ENCODE measurements at places on chromosomes 13 and 19. TPM values are rescaled to one million over a fixed set of nuclear protein-coding genes. Genes with fewer than 3 reads are reported as not detected.

DNA sequence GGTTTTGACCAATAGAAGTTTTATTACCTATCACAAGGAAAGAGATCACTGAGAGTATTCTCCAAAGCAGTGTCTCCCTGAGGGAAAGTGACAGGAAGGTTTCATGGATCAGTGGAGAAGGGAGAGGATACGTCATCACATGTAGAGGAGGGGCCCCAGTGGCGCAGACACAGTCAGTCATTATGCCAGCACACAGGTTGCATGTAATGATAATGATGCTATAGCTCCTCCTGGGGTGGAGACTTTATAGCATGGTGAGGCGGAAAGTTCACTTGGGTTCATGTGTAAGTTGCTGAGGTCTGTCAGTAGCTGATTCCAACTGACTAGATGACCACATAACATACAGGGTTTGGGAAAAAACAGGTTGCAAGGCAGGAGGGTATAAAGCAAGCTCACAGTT is 88.8 kb downstream of the FNDC3A start:
- H3K27ac ChIP-seq: no peak overlapping the region
- H3K36me3 ChIP-seq: peaks cover 6% of the 10 kb centered on the region
- peaks cover 5% of the 10 kb centered on the region for H3K4me1 ChIP-seq
- H3K4me3 ChIP-seq: no peak overlapping the region
- no peaks in the 10 kb centered on the region for H3K27me3 ChIP-seq

GRCh38 chr13:77760893-77761292 is 63.4 kb downstream of the SLAIN1 start:
- H3K27ac ChIP-seq: no peak overlapping the region
- no peaks in the 10 kb centered on the region for H3K4me1 ChIP-seq

- peaks cover 9% of the 10 kb centered on the region for H3K36me3 ChIP-seq
- H3K27ac ChIP-seq: no peak overlapping the region
- no peak overlapping the region for H3K4me3 ChIP-seq
These were observed 36.9 kb downstream of the DHRS12 start for GRCh38 chr13:51767100-51767499.

DNA sequence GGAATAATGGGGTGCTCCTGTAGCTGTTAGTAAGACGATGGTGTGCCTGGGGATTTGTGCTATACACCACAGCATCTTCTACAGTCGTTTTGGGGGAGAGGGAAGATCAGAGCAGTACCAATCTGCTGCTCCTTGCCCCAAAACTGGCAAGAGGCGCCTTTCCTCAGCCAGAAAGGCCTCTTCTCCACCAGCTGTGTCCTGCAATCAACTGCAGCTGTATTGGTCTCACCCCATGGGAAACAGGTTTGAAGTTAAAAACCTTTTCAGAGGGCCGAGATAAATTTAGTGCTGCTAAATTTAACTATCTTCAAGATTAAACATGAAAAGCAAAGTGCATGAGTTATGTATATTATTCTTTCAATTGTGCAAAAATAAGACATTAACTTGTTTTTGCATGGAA is 1.2 kb upstream of the RNASEH2B start:
- H3K4me3 ChIP-seq: peak overlapping the region; percentile 22
- peaks cover 2% of the 10 kb centered on the region for H3K36me3 ChIP-seq
- H3K4me1 ChIP-seq: peaks cover 24% of the 10 kb centered on the region
- H3K27me3 ChIP-seq: no peaks in the 10 kb centered on the region
- peak; percentile 53 for DNase-seq

- peaks cover 22% of the 10 kb centered on the region for H3K36me3 ChIP-seq
- H3K4me3 ChIP-seq: no peak overlapping the region
- DNase-seq: no peak
- H3K4me1 ChIP-seq: peaks cover 14% of the 10 kb centered on the region
- no peak overlapping the region for H3K27ac ChIP-seq
These were observed 9.6 kb downstream of the IRGQ start for GRCh38 chr19:43586346-43586745.

DNA sequence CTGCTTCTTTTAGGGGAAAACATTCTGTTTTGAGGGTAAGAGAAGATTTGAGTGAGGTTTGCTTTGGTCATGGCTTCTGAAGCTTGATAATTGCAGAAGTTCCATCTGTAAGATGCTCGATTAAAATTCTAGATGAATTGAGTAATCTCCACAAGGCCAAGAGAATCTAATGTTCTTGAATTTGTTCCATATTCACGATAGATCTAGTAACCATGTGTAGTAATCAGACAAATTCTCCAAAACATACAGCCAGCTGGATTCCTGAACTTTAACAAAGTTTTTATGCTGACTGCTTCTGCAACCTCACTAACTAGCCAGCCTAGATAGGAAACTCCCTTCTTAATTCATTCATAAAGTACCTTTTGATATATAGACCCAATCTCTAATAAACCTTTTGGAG is 92.7 kb downstream of the COL4A2 start:
- no peak overlapping the region for H3K4me3 ChIP-seq
- peaks cover 59% of the 10 kb centered on the region for H3K27me3 ChIP-seq
- H3K27ac ChIP-seq: no peak overlapping the region
- no peak for DNase-seq
- no peaks in the 10 kb centered on the region for H3K4me1 ChIP-seq

DNA sequence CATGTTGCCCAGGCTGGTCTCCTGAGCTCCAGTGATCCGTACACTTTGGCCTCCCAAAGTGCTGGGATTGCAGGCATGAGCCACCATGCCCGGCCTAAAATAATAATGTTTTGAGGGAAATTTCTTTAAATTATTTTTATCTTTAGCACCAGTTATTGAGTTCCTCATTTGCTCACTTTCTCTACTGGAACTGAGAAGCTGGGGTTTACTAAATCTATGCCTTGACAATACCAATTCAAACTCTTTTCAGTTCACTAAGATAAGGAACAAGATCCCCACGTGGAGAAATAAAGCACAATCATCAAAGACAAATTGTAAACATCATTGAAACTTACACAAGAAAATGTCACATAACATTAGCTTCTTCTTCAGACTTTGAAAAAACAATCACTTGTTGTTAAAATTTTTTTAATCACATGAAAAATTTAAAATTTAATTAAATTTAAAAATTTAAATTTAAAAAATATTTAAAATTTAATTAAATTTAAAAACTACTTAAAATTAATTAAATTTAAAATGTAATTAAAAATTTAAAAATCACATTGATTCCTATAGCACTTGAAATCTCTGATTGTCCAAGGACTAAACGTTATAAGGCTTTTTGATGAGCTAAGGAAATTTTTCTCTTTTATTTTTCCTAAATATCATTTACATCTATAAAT is 25.2 kb upstream of the XPO4 start:
- H3K27me3 ChIP-seq: peaks cover 4% of the 10 kb centered on the region
- H3K4me1 ChIP-seq: no peaks in the 10 kb centered on the region
- no peaks in the 10 kb centered on the region for H3K36me3 ChIP-seq
- DNase-seq: no peak
- no peak overlapping the region for H3K4me3 ChIP-seq
- no peak overlapping the region for H3K27ac ChIP-seq

GRCh38 chr19:6048793-6049405 is 61.4 kb downstream of the RFX2 start:
- no peaks in the 10 kb centered on the region for H3K36me3 ChIP-seq
- DNase-seq: peak; percentile 93
- no peak overlapping the region for H3K27ac ChIP-seq
- no peak overlapping the region for H3K4me3 ChIP-seq

DNA sequence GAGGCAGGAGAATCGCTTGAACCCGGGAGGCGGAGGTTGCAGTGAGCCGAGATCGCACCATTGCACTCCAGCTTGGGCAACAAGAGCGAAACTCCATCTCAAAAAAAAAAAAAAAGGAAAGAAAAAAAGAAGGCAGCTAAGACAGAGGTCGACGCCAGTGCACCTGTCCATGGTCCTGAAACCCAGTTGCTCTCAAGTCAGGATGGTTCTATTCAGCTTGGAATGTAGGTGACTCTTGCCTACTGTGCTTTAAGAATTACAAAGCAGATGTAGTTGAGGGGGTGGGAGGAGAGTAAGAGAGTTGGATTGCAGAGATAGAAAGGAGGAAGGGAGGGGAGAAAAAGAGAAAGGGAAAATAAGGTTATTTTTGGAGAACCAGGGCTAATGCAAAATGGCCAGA is 18.7 kb downstream of the CACNG7 start:
- peak; percentile 81 for DNase-seq
- no peak overlapping the region for H3K4me3 ChIP-seq
- H3K27ac ChIP-seq: no peak overlapping the region

DNA sequence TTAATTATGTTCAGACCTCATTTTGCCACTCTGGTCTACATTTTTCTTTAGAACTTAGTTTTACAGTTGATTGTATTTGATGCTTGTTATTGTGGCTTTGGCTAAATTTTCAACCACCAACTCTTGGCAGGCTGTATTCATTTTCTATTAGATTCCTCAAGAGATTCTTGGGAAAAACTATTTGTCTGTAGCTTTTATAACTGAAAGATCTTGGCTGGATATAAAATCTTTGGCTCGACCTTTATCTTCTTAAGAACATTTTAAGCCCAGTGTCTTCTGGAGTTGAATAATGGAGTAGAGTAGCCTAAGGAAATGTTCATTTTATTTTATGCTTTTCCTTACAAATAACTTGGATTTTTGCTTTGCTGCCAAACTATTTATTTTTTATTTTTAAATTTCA is 848.5 kb downstream of the PCDH17 start:
- H3K27ac ChIP-seq: no peak overlapping the region
- H3K36me3 ChIP-seq: no peaks in the 10 kb centered on the region
- no peak for DNase-seq
- H3K4me1 ChIP-seq: no peaks in the 10 kb centered on the region

DNA sequence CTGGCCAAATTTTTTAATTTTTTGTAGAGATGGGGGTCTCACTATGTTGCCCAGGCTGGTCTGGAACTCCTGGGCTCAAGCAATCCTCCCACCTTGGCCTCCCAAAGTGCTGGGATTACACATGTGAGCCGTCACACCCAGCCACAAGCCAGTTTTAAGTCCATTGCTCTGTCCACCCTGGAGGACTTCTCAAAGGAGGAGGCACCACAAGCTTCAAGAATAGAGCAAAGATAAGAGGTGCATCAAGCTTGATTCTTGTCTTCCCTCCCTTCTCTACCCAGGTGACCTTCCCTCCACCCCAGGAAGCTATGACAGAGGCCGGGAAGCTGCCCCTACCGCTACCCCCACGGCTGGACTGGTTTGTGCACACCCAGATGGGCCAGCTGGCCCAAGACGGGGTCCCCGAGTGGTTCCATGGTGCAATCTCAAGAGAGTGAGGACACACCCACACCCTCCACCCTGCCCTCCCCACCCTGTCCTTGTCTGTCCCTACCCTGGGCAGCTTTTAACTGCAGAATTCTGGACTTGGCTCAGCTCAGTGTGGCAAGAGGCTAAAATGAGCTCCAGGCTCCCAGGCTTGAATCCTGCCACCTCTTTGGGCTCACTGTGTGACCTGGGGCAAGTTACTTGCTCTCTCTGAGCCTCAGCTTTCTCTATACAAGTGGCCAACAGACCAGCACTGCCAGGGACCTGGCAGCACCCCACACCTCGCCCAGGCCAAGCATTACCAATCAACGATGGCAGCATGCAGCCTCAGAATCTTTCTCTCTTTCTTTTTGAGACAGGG is 5.2 kb downstream of the HSH2D start:
- peaks cover 43% of the 10 kb centered on the region for H3K36me3 ChIP-seq
- no peak for DNase-seq
- H3K27ac ChIP-seq: peak overlapping the region; percentile 65
- H3K27me3 ChIP-seq: no peaks in the 10 kb centered on the region
- H3K4me1 ChIP-seq: peaks cover 34% of the 10 kb centered on the region

GRCh38 chr19:55679343-55680257 is 4.6 kb downstream of the EPN1 start:
- H3K36me3 ChIP-seq: peaks cover 36% of the 10 kb centered on the region
- H3K4me3 ChIP-seq: no peak overlapping the region
- H3K27ac ChIP-seq: peak overlapping the region; percentile 64
- DNase-seq: no peak
- H3K27me3 ChIP-seq: no peaks in the 10 kb centered on the region
- peaks cover 35% of the 10 kb centered on the region for H3K4me1 ChIP-seq

- H3K4me3 ChIP-seq: no peak overlapping the region
- H3K27ac ChIP-seq: no peak overlapping the region
- H3K4me1 ChIP-seq: no peaks in the 10 kb centered on the region
- DNase-seq: peak; percentile 74
- H3K27me3 ChIP-seq: peaks cover 4% of the 10 kb centered on the region
These were observed 14.5 kb downstream of the SHISA2 start for GRCh38 chr13:26037302-26037701.

- peak overlapping the region; percentile 48 for H3K4me3 ChIP-seq
- peak overlapping the region; percentile 83 for H3K27ac ChIP-seq
- H3K4me1 ChIP-seq: peaks cover 24% of the 10 kb centered on the region
- H3K36me3 ChIP-seq: peaks cover 2% of the 10 kb centered on the region
- H3K27me3 ChIP-seq: no peaks in the 10 kb centered on the region
These were observed 415.0 kb downstream of the FOXO1 start for GRCh38 chr13:40251343-40252032.

DNA sequence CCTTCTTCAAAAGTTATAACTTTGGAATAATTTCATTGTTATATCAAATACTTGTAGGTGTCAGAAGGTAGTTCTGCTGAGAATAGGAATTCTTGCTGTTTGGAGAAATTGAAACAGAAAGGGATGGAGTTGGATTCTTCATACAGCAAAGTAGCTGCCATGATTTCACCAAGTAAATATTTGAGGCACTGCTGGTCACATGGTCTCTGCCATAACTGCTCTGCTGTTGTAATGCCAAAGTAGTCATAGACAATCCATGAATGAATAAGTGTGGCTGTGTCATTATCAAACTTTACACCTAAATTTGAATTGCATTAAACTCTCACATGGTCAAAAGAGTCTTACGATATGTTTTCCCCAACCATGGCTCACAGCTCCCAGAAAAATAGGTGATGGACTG is 308.6 kb downstream of the GPC6 start:
- no peak for DNase-seq
- H3K27ac ChIP-seq: no peak overlapping the region
- no peaks in the 10 kb centered on the region for H3K36me3 ChIP-seq

GRCh38 chr13:109704771-109705635 is 81.4 kb downstream of the IRS2 start:
- DNase-seq: no peak
- peaks cover 2% of the 10 kb centered on the region for H3K4me1 ChIP-seq
- H3K36me3 ChIP-seq: no peaks in the 10 kb centered on the region
- H3K27me3 ChIP-seq: peaks cover 30% of the 10 kb centered on the region

GRCh38 chr19:51714848-51715247 is 8.9 kb downstream of the HAS1 start:
- no peak for DNase-seq
- H3K4me3 ChIP-seq: no peak overlapping the region
- H3K27me3 ChIP-seq: peaks cover 18% of the 10 kb centered on the region
- H3K27ac ChIP-seq: no peak overlapping the region
- no peaks in the 10 kb centered on the region for H3K4me1 ChIP-seq
- no peaks in the 10 kb centered on the region for H3K36me3 ChIP-seq

GRCh38 chr19:16075430-16076153 is 703 bp upstream of the TPM4 start:
- H3K4me3 ChIP-seq: peak overlapping the region; percentile 79
- DNase-seq: peak; percentile 70
- no peaks in the 10 kb centered on the region for H3K27me3 ChIP-seq
- peaks cover 60% of the 10 kb centered on the region for H3K4me1 ChIP-seq
- peak overlapping the region; percentile 89 for H3K27ac ChIP-seq

The MARK4 gene
- 26.1 TPM for total RNA-seq

The CARD8 gene
- total RNA-seq: 127 TPM

The ACP7 gene
- total RNA-seq: not detected

The SLC7A9 gene
- total RNA-seq: 0.12 TPM

The KLK13 gene
- not detected for total RNA-seq

The ZSCAN22 gene
- 4.2 TPM for total RNA-seq

The C19orf73 gene
- 2.5 TPM for total RNA-seq

The CGB1 gene
- total RNA-seq: not detected

The LIPE gene
- total RNA-seq: 39.1 TPM

All from activated CD4-positive, alpha-beta T cell treated with anti-CD3 and anti-CD28 coated beads, Interleukin-2, amount 10 ng/mL, durations not matched to agents 24 days and 14 days (primary cell).